ENCODE measurements at places on chromosomes 4 and X. TPM values are rescaled to one million over a fixed set of nuclear protein-coding genes. Genes with fewer than 3 reads are reported as not detected.

Gene WWC2
- 4.3 TPM for total RNA-seq

Gene CSTF2
- 4.2 TPM for total RNA-seq

Gene CLNK
- 0.52 TPM for total RNA-seq

Gene SHOX
- total RNA-seq, result not detected

Gene VBP1
- total RNA-seq, result 12.6 TPM

Gene PACRGL
- 7.0 TPM for total RNA-seq

Gene SULT1E1
- not detected for total RNA-seq

Gene GLRB
- total RNA-seq, result not detected

Gene NR0B1
- not detected for total RNA-seq

Gene BMP3
- 0.10 TPM for total RNA-seq

Gene PIM2
- total RNA-seq, result 239 TPM

Gene FAM236A
- total RNA-seq, result not detected

Gene SLC25A31
- not detected for total RNA-seq

Gene ALB
- 0.31 TPM for total RNA-seq

Gene ADGRG2
- total RNA-seq, result under 0.01 TPM

Gene FHIP1A
- 2.8 TPM for total RNA-seq

Gene SHROOM2
- total RNA-seq, result under 0.01 TPM

Gene STBD1
- not detected for total RNA-seq

Gene TAF1
- 61.8 TPM for total RNA-seq

Gene DDIT4L
- total RNA-seq, result 0.21 TPM

Gene VCX3A
- total RNA-seq, result not detected

Gene MAGEB17
- not detected for total RNA-seq

Gene MID1
- under 0.01 TPM for total RNA-seq

Gene TCP11X2
- total RNA-seq, result not detected

Gene LANCL3
- total RNA-seq, result 1.2 TPM

Gene DUSP21
- total RNA-seq, result not detected

Gene PPP4R3C
- 0.10 TPM for total RNA-seq

Gene MMRN1
- total RNA-seq, result 8.1 TPM

Gene STK32B
- 0.63 TPM for total RNA-seq

Gene GIMD1
- not detected for total RNA-seq

Gene PDCL2
- not detected for total RNA-seq

Gene EXOC1
- total RNA-seq, result 24.8 TPM

Gene BEX2
- total RNA-seq, result 32.5 TPM

Gene BST1
- 76.4 TPM for total RNA-seq

Gene ZFP42
- not detected for total RNA-seq

Gene CSAG2
- not detected for total RNA-seq

Gene SAP30
- total RNA-seq, result 5.2 TPM

Gene ZNF711
- 3.7 TPM for total RNA-seq

Gene BEND2
- 7.7 TPM for total RNA-seq

Gene KIAA1210
- not detected for total RNA-seq

Gene SSX1
- total RNA-seq, result not detected

Gene RAB39B
- total RNA-seq, result 3.7 TPM

Gene CLIC2
- total RNA-seq, result 2.6 TPM

All from mononuclear cell (primary cell).